ENCODE measurements at places on chromosomes 11 and 22.

GRCh38 chr11:71774603-71775222 lies 58.3 kb upstream of the DEFB108B start:
- no peak for DNase-seq

DNA sequence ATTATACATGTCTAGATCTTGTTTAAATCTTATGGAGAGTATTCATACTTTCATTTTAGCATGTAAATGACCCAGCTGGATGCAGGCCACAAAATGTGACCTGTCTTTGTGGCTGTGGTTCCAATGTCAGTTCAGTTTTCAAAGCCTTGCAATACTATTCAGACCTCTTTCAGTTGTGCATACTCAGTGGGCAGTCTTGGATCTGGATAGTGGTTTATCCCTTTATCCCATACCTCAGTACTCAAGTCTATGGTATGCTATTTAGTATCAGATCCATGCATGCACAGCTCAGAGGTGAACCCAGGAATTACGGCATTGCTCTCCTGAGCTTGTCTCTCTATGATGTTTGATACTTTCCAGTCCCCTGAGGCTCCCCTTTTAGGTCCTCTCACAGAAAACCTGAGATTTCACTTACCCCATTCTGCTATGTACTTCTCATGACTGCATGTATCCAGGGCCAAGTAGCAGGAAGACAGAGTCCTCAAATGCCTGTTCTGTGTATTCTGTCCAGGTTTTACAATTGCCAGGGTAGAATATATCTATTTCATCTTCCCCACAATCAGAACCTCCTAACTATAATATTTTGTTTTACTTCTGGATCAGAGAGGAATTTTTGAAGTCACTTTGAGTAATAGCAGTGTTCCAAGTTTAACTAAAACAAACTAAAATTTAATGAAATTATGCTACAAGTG lies 6.9 kb upstream of the P4HA3 start:
- no peak for DNase-seq

GRCh38 chr11:62148271-62148980 lies 24.6 kb downstream of the INCENP start:
- DNase-seq, result no peak

- DNase-seq, result no peak
Observed at GRCh38 chr11:115030166-115030565, 351.8 kb downstream of the NXPE2 start.

- no peak for DNase-seq
Observed at GRCh38 chr11:130581646-130582045, 133.2 kb downstream of the ADAMTS15 start.

DNA sequence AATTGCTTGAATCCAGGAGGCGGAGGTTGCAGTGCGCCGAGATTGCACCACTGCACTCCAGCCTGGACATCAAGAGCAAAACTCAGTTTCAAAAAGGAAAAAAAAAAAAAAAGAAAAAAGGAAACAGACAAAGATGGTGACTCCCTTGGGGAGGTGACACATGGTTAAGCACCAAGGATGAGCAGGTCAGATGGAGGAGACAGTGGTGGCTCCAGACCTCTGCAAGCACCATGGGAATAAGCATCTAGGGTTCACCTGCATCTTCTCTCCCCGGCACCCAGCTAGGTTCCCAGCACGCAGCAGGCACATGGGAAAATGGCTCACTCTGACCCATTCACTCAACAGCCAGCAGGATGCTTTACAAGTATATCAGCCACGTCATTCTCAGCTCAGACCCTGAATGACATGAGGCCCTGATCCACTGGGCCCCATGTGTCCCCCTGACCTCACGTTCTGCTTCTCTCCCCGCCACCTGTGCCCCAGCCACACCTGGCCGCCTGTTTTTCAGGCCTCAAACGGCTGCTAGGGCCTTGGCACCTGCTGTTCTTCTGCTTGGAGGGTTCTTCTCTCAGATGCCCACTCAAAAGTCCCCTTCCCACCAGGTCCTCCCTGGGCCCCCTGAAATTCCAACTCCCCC lies 24.2 kb downstream of the A4GALT start:
- DNase-seq, result no peak

DNA sequence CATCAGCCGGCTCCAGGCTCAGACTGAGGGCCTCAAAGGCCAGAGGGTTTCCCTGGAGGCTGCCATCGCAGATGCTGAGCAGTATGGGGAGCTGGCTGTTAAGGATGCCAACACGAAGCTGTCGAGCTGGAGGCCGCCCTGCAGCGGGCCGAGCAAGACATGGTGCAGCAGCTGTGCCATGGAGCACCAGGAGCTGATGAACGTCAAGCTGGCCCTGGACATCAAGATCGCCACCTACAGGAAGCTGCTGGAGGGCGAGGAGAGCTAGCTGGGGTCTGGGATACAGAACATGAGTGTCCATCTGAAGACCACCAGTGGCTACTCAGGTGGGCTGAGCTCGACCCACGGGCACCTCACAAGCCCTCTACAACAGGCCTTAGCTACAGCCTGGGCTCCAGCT lies 4.0 kb upstream of the SCUBE2 start:
- DNase-seq, result peak; percentile 35

GRCh38 chr11:72239849-72240460 lies 4.0 kb downstream of the PHOX2A start:
- peak; percentile 51 for DNase-seq

GRCh38 chr11:57410287-57410686 lies 16.6 kb downstream of the SLC43A3 start:
- peak; percentile 85 for DNase-seq

- peak; percentile 1 for DNase-seq
Observed at GRCh38 chr11:42631220-42631843, 680.5 kb upstream of the API5 start.

- DNase-seq, result no peak
Observed at GRCh38 chr11:132910011-132910760, 622.1 kb downstream of the OPCML start.

- DNase-seq, result no peak
Observed at GRCh38 chr11:98862169-98862568, 158.6 kb upstream of the CNTN5 start.

GRCh38 chr11:130192845-130193267 lies 33.3 kb downstream of the ST14 start:
- no peak for DNase-seq

DNA sequence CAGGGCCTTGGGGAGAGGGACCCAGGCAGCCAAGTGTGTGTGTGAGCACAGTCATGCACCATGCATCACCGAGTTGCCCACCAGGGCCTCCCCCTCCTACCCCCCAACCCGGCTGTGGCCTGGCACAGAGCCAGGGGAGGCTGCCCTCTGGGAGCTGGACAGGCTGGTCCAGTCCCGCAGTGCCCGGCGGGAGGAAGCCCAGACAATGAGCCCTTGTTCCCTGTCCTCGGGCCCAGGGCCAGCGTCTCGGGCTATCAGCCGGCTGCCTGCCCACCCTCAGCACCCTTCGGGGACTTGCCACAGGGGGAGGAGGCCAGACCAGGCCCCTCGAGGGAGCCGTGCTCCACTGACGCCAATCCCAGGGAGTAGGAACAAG lies 4.5 kb downstream of the LRRC75B start:
- DNase-seq, result no peak

DNA sequence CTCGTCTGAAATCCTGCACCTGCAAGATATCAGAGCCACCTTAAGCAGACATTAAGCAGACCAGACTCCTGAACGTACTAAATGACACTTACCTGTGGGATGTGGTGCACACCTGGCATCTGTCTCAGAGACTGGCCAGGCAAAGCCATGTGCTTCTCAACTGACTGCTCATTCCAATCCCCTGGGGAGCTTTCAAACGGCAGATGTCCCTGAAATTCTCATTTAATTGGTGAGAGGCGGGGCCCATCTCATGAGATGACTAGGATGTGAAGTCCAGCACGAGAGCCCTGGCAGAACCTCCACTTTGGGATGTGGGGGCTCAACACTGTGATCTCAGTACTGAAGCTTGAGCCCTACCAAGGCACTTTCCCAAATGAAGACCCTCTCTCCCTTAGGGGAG lies 84.9 kb upstream of the HMGXB4 start:
- no peak for DNase-seq

- DNase-seq, result no peak
Observed at GRCh38 chr11:19474211-19474610, 233.5 kb upstream of the E2F8 start.

DNA sequence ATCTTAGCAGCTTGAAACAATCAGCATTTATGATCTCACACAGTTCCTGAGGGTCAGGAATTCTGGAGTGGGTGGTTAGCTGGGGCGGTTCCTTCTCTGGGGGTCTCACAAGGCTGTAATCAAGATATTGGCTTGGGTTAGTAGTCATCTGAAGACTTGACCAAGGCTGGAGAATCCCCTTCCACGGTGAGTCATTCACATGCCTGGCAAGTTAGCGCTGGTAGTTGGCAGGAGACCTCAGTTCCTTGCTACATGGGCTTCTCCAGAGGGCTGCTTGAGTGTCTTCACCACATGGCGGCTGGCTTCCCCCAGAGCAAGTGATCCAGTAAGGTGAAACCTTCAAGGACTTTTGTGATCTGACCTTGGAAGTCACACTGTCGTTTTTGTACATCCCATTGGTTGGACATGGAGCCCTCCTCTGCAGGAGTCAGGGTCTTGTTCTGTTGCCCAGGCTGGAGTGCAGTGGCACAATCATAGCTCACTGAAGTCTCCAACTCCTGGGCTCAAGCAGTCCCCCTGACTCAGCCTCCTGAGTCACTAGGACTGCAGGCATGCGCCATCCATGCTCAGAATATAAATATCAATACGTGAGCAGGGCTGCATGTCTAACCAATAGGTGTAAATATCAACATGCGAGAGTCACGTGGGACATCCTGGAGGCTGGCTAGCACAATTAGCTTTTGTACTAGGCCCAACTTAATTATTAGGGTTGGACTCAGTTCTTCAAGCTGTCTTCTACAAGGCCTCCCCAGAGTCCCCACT lies 7.2 kb upstream of the NIPSNAP1 start:
- peak; percentile 63 for DNase-seq

GRCh38 chr11:119284344-119285157 lies 32.4 kb downstream of the MCAM start:
- DNase-seq, result peak; percentile 40

DNA sequence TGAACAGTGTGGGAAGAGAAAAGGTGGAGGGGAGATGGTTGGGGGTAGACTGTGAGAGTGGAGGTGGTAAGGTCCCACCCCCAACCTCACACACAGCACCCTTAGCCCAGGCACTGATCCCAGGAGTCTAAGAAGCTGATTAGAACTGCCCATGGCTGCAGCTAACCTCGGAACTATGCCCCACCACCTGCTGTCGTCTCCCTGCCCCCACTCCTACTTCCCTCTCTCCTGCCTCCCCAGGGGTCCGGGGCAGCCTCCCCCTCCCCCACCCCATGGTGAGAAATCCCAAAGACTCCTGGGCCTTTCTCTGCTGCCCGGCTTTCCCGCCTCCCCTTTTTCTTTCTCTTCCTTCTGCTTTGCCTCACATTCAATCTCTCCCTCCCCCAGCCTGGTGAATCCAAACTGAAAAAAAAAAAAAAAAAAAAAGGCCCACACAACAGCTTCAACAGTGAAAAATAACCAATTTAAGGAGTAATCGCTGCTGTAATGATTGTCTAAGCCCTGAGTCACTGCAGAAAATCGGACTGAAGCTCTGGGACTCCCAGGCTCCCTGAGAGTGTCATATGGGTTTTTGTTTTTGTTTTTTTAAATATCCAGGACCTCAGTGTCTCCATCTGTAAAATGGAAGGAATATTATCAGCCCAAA lies 9.6 kb upstream of the TP53I11 start:
- DNase-seq, result no peak

- no peak for DNase-seq
Observed at GRCh38 chr22:49234459-49234858, 593.2 kb downstream of the BRD1 start.

DNA sequence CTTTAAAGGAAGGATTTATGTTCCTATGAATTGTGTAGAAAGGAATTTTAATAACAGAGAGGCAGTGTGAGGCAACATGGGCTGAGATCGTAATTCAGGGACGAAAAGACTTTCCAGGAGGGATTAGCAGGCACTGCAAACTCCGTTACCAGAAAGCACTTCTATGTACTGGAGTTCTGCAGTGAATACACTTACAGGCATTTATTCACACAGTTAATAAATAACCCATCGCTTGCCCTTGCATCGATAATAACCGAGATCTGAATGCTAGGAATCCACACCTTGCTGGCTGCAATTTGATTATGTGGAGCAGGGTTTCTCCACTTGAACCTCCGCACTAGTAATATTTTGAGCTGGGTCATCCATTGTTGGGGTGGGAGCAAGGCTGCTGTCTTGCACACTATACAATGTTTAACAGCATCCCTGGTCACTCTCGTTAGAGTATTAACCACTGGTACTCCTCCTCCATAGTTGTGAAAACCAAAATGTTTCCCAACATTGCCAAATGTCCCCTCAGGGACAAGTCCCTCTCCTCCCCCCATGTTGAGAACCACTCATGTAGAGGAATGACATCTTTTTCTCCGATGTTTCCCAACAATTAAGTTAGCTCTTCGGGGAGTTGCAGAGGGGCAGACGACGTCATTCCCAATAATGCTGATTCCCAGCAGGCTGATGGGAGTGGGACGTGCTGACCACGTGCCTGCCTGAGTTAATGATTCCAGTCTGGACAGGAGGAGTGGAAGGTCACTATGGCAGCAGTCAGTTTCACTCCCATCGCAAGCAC lies 99.5 kb downstream of the SNX19 start:
- no peak for DNase-seq

DNA sequence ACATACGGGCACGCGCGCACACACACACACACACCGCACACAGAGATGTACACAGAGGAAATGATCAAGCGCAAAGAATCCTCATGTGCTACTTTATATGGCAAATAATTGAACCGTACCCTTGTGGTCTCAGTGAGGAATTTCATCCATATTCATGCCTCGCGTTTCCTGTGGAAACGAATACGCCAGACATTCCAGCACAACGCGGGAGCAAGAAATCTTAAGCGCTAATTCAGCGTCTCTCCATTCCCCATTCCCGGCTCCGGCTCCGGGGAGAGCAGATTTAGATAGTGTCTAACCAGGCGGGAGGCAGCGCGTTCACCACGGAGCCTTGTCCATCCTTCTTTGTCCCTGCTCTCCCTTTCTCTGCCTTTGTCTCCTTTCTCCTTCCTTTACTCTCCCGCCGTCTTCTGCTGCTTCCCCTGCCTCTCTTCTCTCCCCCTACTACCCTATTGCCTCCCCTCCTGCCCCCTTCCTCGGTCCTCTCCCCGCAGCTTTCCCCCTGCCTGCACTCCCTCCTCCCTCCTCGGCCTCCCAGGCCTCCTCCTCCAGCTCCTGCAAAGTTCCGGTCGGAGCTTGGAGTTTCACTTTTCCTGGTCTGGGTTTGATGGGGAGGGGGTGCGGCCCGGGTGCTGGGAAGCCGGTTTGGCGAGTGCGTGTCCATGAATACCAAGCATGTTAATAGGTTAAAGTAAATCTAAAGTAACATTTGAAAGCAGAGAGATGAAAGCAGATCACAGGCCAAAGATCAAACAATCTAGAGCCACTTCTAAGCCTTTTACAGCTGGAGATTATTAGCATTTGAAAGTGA lies 579.3 kb downstream of the BUD13 start:
- DNase-seq, result no peak

DNA sequence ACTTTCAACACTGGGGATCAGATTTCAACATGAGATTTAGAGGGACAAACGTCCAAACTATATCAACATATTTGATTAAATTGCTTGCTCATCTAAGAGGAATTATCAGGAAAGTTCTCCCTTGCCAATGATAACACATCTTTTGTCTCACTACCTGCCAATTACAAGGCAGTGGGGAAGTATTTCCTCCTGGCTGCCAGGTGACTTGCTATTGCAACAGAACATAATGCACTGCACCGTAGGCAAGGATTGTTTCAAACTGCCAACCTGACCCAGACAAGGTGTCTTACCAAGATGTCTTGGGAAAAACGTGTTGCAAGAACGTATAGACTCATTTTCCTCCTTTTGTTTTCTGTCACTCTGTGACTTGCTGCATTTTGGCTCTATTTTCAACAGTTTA lies 711.6 kb downstream of the METTL15 start:
- no peak for DNase-seq

GRCh38 chr22:21797444-21798221 lies 62.0 kb upstream of the YPEL1 start:
- no peak for DNase-seq

Measured in suppressor macrophage treated with lipopolysaccharide for 4 hours (primary cell).